HEK293T (cell line): ENCODE measurements at places on chromosomes 3 and 15.

- DNase-seq, result no peak
These were observed 103.6 kb upstream of the RNU6-1 start for GRCh38 chr15:67943475-67943874.

- no peak for DNase-seq
These were observed 96.7 kb downstream of the AKAP13 start for GRCh38 chr15:85477061-85477460.

DNA sequence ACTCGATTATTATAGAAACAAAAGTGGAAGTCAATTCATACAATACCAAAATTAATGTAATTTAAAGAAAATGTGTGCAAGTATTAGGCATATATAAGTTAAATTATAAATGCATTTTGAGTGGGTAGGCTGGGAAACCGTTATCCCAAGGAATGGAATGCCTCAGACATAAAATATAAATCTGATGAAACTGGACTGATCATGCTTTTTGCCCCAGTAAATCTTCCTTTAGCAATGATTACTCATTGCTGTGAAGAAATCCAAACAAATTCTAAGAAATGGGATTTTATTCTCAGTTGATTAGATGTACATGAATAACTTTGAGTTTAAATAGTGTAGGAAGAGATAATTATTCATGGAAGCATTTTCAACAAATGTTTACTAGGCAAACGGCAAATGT is 185.5 kb upstream of the KCNMB2 start:
- no peak for DNase-seq

GRCh38 chr15:101043011-101043410 is 123.9 kb downstream of the LRRK1 start:
- DNase-seq, result no peak

DNA sequence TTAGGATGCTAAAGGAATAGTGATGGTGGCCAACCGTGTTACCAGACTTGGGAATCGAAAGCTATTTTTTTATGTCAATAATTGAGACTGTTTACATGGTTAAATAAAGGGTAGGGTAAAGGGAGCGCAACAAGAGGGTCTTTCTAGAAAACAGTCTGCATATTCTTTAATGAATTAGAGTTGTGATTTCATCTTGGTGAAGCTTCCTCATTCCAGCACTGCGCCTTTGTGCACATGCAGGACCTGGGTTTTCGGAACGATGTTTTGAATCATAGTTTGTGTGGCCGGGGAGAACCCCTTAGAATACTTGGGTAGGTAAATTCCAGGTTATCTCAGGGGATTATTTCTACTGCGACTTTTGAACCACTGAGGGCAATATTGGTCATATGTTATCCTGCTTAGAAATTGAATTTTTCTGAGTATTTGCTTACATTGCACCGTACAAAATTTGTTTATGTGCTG is 1.3 kb downstream of the PIK3CA start:
- DNase-seq, result no peak

DNA sequence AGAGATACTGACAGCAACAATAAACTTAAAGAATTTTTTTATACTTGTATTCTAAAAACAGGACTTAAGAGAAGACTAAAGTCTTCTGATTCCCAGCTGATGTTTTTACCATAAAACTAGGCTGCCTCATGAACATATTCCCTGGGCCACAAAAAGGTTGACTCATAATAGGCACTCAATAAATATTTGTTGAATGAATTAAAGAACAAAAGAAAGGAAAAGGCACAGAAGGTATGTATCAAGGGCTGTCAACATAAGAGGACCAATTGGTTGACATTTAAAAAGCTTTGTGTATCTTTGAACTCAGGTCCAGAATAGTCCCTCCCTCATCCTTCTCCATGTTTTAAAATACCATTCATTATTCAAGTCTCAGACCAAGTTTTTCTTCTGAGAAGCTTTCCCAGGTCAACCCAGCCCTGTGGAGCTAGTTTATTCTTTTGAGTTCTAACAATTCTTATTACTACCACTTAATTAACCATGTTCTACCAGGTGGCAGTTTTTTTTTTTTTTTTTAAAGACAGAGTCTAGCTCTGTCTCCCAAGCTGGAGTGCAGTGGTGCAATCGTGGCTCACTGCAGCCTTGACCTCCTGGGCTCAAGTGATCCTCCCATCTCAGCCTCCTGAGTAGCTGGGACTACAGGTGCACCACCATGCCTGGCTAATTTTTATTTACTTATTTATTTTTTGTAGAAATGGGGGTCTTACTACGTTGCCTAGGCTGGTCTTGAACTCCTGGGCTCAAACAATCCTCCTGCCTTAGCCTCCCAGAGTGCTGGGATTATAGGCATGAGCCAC is 17.5 kb upstream of the ARHGEF3 start:
- DNase-seq, result no peak

DNA sequence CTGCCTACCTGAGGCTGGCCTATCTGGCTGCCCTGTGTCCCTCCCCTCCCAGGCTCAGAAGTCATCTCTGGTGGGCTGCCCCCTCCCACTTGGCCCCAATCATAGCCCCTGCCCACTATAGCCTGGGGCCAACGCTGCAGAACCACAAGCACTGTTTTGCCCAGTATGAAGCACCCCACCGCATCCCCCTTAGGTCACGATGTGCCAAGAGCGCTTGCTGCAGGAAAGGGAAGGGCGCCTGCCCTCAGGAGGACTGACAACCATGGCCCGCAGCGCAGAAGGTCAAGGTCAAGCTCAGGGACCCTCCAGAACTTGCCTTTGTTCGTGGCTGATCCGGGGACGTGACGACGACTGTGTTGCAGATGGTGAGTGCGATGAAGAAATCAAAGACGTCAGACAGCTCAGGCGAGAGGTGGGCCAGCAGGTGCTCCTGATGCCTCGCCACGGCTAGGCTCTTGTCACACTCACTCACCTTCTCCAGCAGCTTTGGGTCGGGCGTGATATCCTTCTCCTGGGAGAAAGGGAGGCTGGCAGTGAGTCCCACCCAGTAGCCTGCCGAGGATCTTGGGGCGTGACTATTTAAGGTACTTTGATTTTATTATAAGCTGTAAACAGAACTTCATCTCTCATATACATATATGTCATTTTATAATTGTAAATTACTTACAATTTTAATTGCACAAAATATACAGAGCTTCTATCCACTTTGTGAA is 146.6 kb downstream of the ATP10A start:
- DNase-seq, result no peak

GRCh38 chr3:194843556-194843955 is 157.9 kb downstream of the FAM43A start:
- no peak for DNase-seq

DNA sequence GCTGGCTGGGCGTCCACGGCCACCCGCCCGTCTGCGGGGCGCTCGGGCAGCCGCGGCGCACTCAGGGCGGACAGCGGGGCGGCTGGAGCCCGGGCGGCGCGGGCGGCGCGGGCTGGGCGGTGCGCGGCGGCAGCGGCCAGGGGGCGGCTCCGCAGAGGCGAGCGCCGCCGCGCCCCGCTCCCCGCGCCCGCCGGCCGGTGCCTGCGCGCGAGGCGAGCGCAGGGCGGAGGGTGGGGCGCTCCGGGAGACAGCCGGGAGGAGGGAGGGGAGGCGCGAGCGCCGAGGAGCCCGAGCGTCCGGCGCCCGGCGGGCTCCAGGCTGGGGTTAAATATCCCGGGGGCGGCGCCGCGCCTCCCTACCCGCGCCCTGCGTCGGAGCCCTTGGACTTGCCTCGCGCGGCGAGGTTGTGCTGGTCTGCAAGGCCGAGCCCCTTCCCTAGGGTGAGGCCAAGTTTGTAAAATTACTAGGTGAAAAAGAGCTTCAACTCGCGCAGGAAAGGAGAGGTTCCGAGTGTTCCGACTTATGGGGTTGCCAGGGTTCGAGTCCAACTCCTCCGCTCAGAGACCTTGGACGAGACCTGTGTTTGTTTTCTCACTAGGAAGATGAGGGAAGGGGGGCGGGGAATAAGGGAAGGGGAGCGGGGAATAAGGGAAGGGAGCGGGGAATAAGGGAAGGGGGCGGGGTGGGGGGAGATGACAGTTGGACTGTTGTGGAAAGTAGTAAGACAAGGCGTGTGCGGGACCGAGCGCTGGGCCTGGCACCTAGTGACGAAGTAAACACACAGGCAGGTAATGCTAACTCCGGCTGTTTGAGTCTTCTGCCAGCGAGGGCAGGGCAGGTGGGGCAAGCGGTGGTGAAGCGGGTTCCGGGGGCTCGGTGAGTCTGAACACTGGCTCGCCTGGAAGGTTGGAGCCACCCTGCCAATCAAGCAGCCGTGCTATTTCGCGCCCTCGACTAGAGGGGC is at the start of gene TNFAIP8L3:
Gene TNFAIP8L3 (minus strand): TSS at position 301 of the 964 bp plus-strand sequence. CDS start 311 bp downstream, outside the sequence.
- peak; percentile 39 for DNase-seq

GRCh38 chr3:113948015-113948917 is 453 bp downstream of the ZDHHC23 start:
- DNase-seq, result peak; percentile 55

- DNase-seq, result no peak
These were observed 13.3 kb upstream of the TM4SF1 start for GRCh38 chr3:149390772-149391212.

DNA sequence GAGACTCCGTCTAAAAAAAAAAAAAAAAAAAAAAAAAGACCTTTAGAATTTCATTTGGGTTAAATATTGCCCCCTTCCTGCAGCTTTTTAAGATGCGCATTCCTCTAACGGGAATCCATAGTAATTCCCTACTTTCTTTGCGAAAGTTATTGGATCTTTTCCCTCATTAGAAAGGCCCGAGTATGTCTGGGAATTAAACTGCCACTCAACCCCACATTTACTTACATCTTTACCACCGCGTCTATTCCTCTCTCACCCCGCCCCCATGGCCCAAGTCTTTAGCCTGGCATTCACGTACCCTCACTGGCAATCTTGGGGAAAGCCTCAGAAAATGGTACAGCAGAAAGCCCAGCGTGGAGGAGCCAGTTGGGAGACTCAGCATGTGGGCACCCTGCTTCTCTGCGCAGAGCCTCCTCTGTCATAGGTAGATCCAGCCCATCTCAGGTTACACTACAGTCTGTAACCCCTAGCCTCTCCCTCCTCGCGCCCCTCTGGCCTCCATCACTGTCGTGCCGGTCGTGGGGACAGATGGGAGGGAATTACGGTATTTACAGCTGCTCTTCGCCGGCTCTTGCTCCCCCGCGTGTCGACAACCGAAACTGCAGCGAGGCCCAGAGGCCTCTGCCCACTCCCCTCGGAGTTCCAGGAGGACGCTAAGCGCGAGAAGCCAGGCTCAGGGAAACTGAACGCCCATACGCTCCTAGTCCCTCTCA is 6.4 kb upstream of the ANKDD1A start:
- no peak for DNase-seq

DNA sequence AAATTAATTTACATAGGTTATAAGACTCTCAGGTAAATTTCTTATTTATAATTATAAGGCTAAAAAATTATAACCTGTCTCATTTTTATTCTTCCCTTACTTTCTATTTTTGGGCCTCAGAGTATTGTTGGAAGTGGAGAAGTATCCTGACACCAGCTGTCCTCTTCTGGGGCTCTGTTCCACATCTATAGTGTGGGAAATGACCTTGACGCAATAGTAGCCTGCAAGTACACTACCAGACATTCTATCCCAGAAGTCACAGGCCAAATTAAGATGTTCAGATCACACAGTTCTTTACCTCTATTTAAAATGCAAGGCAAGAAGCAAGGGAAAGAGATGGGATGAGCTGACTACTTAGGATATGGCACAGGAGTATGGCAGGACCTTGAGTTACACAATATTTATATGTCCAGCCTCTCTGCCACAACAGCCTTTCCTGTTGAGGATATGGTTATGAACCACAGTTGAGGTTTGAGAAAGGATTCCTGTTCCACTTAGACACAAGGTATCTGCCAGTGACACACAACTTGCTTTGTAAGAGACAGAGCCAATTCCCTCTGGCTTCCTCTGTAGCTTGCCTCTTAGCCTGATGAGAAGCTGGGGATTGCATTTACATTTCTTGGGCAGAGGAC is 158.0 kb upstream of the IL12A start:
- no peak for DNase-seq

- no peak for DNase-seq
These were observed 86.4 kb downstream of the SYNPR start for GRCh38 chr3:63364495-63364894.

DNA sequence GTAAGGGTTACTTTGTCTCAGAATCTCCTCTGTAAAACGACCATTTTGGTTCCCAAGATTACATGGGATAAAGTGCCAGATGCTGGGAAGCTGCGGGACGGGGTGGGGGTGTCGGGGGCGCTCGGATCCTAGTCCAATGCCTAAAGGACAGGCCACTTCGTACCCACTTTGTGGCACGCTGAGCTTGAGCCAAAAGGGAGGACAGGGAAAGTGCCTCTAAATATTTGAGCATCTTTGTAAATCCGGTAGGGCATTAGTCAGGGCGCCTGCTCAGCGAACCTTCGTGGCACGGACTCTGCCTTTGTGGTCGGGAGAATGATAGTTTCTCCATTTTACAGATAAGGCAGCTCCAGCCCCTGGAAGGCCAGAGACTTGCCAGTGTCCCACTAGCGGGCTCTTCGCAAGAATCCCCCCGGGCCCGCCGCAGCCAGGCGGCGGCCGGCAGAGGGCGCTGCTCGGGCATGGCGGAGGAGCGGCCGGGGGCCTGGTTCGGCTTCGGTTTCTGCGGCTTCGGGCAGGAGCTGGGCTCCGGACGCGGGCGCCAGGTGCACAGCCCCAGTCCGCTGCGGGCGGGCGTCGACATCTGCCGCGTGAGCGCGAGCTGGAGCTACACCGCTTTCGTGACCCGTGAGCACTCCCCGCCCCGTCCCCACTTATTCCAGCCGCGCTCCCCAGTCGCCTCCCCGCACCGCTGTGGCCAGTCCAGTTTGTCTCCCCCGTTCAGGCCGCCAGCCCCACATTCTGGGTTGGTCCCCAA is 1.8 kb downstream of the RCCD1 start:
- DNase-seq, result no peak
